ENCODE measurements at places on chromosomes 1 and 21. TPM values are rescaled to one million over a fixed set of nuclear protein-coding genes. Genes with fewer than 3 reads are reported as not detected.

- DNase-seq: no peak
Measured at GRCh38 chr1:9242338-9242969, 7.9 kb downstream of the H6PD start.

DNA sequence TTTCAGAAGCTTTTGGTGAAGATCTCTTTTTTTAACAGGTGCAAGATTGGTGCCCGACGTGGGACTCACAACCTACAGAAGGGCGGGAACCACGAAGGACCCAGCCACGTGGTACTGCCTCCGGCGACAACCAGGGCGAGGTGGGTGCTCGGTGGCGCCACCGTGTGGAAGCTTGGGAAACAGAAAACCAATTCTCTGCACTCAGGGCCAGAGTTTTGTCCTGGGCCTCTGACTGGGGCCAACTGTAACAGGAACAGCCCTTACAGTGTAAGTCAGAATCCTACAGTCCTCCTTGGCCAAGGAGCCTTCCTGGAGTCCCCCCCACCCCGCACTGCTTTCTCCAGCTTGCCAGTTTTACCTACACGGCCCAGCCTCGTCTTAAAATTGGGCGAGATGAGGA, 11.6 kb upstream of the S100A7A start:
- no peak for DNase-seq

GRCh38 chr1:212958175-212958574, 7.8 kb downstream of the VASH2 start:
- no peak for DNase-seq

DNA sequence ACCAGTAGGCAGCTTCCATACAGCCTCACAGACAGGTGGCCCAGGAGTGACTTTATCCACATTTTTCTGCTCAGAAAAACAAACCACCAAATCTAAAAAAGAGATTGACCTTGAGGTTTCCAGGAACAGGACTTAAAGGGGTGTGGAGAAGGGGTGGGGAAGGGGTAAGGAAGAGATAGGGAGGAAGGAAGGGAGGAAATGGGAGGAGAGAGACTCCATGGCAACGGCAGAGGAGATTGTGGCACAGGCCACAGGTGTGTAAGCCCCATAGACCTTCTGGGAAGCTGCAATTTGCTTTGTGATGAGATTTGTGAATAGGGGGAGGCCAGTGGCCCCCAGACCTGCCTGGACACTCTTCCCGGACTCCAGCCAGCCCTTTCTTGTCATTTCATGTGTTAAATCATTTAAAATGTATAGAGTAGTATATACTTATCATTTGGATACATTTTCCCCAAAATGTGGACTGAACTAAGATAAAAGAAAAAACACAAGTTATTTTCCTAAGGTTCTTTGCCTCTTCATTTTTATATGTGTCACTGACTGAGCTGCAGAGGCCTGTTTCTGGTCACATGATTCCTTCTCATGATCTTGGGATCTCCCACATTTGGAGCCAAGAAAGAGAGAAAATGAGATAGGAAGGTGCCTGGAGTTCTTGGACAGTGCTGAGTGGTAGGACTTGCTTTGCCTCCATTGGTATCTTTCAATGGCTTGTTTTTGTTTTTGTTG, 55.5 kb downstream of the CLIC6 start:
- no peak for DNase-seq

DNA sequence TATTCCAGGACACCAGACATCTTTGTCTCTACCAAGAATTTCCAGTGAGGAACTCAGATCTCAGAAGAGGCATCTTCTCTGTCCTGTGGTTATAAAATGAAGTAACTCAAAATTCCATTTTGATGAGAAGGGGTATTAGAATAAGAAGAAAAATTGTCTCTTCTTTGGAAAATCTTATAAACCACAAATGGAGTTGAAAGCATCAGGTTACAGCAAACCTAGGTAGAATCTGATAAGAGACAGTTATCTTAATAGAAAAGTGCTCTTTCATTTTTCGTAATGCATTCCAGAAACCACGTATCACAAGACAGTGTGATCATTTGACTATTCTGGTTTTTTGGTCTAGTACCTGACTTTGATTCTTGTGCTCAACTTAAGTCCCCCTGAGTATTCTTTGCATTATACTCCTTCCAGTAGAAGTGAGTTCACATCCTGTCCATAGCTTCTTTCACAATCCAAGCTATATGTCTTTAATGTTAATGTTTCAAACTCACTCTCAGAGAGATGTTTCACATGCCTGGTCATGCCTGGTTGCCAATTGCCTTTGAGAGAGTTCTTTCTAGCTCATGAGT, 120.9 kb upstream of the PRDX6 start:
- no peak for DNase-seq

GRCh38 chr21:38261851-38262250, 5.1 kb downstream of the KCNJ15 start:
- DNase-seq: no peak

DNA sequence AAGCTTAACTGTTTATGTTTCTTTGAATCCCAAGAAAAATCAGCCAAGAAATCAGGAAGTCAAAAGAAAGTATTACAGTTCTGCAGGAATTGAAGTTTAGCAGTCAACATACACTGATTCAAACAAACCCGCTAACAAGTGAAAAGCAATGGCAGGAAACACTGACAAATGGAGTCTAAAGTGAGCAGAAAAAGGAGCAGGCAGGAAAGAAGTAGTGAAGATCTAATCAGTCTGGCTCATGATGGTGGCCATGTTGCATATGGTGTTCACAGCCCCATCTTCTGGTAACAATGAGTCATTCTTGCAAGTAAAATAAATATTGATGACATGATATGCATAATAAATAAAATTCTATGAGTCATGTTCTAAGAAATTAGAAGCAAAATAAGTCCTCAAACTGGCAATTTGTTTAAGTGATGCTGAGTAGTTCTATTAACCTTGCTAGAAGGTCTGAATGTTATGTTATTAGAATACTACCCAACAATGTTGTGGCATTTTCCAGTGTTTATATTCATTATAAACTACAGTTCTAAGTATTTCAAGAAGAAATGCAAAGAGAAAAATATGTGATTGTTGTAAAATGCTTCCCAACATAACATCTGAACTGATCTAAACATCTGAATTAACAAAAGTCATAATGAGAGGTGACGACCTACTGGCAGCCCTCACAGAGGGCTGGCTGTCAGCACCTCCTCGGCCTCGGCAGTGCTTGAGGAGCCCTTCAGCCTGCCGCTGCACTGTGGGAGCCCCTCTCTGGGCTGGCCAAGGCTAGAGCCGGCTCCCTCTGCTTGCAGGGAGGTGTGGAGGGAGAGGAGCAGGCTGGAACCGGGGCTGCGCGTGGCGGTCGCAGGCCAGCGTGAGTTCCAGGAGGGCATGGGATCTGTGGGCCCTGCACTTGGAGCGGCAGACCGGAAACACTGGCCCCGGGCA, 5.7 kb upstream of the ACBD6 start:
- no peak for DNase-seq

DNA sequence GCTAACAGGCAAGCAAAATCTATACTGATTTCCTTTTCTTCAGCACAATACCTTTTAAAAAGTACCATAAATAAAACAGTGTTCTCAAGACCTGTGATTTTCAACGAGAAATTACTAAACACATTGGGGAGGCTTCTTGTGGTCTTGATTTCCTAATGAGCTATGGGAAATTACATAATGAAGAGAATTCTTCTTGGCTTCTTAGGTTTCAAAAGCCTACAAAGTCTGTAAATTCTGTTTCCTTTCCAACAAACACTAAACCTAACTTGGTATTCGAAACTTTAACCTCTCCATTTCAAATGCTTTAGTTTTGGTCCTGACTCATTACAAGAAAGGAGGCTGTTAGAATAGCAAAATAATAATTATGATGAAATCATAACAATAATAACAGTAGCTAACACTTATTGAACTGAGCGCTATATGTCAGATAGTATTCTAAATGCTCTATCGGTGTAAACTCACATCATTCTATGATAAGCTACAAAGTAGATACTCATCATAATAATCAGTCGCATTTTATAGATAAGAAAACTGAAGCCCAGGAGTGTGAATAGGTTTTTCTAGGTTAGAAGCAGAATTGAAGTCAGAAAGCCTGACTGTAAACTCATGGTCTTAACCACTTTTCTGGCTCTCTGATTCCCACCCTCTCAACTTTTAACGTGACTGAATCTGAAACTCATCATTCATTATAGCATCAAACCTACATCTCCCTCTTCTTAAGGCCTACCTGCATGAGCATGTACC, 486.7 kb downstream of the SMYD3 start:
- no peak for DNase-seq

DNA sequence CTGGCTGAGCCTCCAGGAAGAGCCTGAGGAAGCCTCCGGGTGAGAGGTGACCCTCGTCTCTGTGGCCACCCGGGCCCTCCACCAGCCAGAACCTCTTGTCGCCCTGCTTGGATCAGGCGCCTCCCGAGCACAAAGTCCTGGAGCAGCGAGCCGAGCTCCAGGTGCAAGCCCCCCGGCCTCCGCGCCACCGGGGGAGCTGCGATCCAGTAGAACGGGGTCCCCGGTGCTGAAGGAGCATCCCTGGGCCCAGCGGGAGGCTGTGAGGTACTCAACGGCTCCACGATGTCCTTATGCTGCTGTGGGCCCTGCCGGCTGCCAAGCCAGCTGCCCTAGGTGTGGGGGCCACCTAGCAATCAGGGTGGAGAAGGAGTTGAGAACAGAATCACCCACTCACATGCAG, 102.8 kb downstream of the PRDM16 start:
- DNase-seq: no peak

DNA sequence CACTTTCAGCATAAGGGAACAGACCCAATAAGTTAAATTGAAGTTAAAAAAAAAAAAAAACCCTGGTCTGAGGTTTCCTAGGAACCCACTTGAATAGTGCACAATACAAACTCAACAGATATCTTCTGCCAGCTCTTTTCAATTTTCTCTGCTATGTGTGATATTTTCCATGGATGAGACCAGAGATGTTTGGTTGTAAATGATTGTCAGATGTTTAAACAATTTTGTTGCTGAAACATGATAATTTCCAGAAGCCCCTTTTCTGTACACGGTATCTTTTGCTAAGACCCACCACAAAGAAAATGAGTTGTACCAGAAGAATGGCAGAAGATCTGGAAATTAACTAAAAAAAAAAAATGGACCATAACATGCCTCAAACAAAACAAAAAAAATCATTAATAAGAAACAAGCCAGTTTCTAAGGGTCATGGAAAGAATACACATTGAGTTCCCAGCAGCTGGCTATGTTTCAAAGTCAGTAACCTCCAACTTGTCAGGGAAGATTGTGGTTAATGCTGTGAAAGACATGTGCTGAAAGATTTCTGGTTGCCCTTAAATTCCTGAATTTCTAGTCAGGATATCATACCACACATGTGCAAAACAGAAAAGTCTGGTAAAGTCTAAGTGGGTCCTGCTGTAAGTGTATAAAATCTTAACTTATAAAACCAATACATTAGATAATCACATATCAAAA, 35.6 kb upstream of the MGST3 start:
- DNase-seq: no peak

DNA sequence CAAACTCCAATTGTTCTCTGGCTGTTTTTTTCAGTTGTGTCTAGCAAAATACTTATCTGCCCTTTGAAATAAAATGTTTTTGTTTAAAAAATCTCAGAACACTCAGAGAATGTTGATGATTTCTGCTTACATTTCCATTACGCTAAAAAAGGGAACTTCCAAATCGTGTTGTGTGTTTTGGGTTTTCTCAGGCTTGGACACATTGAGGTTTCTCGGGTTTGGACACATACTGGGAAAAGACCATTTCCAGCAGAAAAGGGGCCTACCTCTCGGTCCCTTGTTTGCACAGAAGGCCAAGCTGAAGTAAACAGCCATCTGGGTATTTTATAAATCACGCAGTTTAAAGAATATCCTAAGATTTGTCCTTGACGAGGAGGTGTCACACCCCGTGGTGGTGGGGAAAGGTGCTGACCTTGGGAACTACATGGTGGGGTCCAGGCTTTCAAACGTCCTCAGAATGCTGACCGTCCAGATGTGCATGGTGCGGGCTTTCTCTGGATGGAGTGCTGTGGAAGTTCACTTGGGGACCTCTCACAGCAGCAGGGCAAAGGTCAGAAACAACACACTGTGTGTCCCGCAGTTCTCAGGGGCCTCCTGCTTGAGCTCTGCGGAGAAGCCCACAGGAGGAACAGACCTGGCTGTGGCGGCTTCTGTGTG, 67.8 kb downstream of the SLC37A1 start:
- DNase-seq: no peak

- no peak for DNase-seq
Measured at GRCh38 chr1:51829058-51829457, 49.5 kb downstream of the NRDC start.

DNA sequence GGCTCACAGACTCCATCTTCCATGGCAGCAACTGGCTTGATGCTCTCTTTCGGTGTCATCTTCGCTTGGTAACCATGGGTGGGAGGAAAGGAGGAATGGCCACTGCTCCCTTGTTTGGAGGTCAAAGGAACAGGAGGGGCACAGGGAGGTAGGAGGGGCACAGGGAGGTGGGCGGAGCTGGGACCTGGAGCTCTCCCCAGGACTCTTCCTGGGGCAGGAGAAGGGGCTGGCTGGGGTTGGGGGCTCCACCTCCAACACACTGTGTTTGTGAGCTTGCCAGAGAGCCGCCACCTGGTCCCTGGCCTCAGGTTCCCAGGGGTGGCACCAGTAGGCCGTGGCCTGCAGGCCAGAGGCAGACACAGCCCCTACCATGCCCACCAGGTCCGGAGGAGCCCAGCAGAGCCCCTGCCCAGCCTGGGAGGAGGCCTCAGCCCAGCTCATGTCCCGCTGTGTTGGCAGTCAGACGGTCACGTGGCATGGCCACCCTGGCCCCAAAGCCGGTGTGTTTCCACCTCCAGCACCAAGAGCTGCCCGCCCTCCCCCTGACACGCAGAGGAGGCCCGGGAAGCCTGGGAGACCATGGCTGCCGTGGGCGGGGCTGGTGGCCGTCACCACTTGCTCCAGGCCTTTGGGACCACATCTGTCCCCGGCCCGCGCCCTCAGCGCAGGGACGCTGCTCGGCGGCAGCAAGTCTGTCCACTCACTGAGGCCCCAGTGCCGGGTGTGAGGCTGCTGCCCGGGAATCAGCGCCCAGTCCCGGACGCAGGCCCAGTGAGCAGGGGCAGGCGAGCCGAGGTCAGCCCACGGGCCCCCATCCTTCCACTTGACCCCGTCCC, 73.9 kb downstream of the MORN1 start:
- no peak for DNase-seq

DNA sequence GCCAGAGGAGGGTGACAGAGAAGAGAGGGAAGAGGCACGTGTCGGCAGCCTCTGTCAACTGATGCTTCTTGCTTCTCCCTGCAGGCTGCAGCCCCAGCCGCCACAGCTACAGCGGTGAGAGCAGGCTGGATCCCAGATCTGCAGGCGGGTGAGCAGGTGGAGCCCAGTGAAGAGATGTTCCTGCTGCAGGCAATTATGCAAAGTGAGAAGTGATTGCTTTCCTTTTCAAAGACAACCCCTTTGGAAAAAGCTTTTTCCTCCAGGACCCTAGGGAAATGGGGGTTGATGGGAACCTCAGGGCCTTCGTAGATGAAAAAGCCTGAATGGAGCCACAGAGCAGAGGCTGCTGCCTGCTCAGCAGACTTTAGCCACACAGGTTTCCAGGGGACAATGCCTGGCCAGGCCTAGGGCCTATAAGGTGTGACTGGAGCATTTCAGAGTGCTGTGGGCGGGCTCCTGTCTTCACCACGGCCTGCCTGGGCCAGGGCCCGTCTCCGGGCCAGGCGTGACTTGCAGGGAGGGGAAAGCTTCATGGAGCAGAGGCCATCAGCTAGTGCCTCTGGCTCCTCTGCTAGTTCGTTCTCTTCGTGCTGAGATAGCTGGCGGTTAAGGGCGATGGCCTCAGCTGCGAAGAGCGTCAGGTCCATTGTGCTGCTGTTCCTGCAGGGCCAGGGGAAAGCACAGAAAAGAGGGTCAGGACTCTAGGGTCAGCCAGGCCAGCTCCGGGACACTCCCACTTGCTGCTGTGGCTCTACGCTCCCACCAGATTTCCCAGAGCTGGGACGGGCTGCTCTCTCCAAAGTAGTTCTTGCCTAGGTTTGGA, 6.9 kb upstream of the KNCN start:
- no peak for DNase-seq

The RNU1-1 gene
- total RNA-seq: under 0.01 TPM

The LYPD8 gene
- total RNA-seq: not detected

The ZZZ3 gene
- total RNA-seq: 71.9 TPM

The ZNF593 gene
- 73.8 TPM for total RNA-seq

All from kidney epithelial cell (primary cell).